ENCODE measurements at places on chromosomes 7 and 10.

DNA sequence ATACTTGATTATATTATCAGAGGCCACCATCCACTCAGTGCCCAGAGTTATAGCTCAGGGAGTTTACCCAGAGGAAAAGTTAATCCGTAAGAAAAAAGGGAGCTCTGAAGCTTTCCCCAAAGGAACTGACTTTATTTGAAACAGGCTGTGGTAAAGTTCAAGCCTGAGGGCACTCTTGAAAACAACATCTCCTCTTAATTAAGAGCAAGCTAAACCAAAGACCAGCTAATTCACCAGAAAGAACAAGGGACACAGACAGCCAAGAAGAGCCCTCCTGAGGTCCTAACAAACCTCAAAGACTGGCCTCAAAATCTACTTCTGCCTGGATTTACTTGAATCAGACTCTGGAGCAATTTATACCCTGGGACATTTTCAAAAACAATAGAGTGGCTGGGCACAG, 159.6 kb upstream of the CHST15 start:
- no peak for DNase-seq

GRCh38 chr7:26365077-26365900, 73.6 kb downstream of the SNX10 start:
- DNase-seq: peak; percentile 75

DNA sequence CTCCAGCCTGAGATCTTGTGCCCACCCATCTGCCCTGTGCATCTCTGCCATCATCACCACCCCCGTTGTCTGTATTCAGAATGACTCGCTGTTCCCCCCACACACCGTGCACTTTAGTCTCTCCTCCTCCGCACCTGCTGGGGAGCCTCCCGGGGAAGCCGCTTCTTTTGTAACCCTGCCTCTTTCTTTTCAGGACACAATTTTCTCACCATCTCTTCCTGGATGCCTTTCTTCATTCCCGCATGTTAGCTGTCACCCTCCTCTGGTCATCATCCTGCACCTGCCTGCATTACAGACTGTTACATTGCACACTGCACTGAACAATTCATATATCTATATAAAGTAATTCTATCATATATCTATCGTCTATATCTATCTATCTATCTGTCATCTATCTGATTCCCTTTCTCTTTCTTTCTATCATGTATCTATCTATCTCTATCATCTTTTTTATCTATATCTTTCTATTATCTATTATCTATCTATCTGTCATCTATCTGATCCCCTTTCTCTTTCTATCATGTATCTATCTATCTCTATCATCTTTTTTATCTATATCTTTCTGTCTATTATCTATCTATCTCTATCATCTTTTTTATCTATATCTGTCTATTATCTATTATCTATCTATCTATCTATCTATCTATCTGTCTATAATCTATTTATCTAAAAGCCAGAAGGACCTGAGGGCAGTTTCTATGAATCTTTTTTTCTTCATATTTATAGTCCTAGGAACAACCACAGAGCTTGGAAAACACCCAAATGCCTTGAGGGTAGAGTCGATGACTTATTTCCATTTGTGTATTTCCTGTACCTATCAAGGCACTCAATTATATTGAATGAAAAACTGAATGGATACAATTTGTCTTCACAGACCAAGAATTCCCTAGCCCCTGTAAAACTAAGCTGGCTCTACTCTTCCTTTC, 642.5 kb downstream of the ACTR3B start:
- DNase-seq: no peak

DNA sequence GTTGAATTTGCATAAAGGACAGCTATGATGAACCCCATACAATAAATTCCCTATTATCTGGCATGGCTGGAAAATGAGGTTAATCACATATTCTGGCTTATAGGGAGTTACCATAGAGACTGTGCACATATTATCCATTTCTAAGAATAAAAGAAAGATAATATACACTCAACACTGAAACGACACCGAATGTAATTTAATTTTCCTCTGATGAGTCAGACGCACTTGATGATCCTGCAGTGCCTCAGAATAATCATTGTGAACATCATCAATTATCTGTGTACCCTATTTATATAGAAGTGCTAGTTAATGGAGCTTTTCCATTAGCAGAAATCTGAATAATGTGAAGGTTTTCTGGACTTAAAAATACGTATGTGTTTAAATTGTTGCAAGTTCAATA, 60.2 kb downstream of the SGCE start:
- no peak for DNase-seq

DNA sequence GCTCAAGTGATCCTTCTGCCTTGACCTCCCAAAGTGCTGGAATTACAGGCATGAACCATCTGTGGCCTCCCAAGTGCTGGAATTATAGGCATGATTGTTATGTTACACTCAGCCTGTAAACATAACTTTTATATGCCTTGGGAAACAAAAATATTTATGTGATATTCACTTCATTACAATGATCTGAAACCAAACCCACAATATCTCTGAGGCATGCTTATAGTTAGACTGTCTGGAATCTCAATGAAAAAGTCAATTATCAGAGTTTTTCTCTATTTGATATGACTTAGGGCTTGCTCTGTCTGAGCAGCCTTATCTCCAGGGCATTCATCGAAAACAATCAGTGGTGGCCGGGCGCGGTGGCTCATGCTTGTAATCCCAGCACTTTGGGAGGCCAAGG, 195.3 kb upstream of the MYO3A start:
- no peak for DNase-seq

DNA sequence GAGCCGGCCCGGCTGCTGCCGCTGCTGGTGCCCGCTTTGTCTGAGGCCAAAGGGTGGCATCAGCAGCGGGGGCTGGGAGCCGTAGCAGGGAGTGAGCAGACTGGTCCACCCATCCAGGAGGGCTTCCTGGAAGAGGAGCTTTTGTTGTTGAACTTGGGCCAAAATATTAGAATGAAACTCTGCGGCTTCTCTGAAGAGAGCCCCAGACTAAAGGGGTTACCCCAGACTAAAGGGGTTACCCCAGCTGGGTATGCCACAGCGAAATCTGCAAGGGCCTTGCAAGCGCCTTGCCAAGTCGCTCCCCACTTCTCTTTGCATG, 154.7 kb upstream of the ZMIZ1 start:
- DNase-seq: no peak

DNA sequence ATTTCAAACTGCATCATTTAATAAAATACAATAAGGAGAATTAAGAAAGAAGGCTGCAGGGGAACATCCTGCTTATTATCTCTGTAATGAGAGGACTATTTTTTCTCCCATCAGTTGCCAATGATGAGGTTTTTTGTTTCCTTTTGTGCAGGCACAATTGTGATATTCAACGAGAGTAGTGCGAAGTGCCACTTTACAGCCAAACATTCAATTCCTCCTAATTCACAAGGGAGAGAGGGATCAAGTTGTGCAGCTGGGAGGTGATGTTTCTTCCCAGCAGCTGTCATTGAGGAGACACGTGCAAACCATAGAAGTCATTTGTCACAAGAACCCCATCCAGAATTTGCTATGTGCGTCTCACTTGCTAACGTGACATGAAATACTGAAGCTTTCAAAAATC, 81.6 kb upstream of the ICA1 start:
- DNase-seq: peak; percentile 91

GRCh38 chr7:127536741-127537140, 48.7 kb downstream of the GCC1 start:
- DNase-seq: no peak

- DNase-seq: no peak
Measured at GRCh38 chr10:128712661-128713400, 586.6 kb upstream of the MKI67 start.

- no peak for DNase-seq
Measured at GRCh38 chr10:98609265-98609664, 162.5 kb upstream of the HPS1 start.

- no peak for DNase-seq
Measured at GRCh38 chr7:73350306-73351068, 22.5 kb downstream of the FKBP6 start.

DNA sequence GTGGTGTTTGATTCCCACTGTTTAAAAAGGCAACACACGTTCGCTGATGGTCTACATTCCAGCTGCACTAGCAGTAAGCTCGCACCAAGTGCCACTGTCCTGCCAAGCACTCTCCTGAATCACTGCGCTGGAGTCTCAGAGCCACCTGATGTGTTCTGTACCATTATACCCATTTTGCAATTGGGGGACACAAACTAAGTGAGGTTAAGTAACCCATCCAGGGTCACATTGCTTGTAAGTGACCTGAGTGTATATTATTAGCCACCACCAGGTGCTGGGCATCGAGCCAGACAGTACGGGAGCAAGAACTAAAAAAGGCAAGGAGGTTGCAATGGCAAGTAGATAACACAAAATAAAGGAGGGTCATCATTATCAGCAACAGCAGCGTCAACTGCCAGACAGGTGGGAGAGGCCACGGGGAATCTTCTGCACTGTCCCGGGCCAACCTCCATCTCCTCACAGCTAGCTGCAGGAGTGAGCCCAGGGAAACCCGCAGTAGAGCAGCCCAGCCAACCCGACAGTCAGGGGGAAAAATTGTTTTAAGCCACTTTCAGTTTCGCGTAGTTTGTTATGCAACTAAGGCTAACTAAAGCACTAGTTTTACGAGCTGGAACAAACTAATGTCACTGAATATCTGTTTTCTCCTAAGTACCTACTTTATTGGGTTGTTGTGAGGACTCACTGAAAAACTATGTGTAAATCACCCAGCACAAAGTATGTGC, 712 bp upstream of the CPVL start:
- peak; percentile 29 for DNase-seq

- DNase-seq: no peak
Measured at GRCh38 chr10:95840681-95841080, 67.1 kb upstream of the CC2D2B start.

GRCh38 chr10:112456533-112456932, 9.5 kb downstream of the VTI1A start:
- no peak for DNase-seq

DNA sequence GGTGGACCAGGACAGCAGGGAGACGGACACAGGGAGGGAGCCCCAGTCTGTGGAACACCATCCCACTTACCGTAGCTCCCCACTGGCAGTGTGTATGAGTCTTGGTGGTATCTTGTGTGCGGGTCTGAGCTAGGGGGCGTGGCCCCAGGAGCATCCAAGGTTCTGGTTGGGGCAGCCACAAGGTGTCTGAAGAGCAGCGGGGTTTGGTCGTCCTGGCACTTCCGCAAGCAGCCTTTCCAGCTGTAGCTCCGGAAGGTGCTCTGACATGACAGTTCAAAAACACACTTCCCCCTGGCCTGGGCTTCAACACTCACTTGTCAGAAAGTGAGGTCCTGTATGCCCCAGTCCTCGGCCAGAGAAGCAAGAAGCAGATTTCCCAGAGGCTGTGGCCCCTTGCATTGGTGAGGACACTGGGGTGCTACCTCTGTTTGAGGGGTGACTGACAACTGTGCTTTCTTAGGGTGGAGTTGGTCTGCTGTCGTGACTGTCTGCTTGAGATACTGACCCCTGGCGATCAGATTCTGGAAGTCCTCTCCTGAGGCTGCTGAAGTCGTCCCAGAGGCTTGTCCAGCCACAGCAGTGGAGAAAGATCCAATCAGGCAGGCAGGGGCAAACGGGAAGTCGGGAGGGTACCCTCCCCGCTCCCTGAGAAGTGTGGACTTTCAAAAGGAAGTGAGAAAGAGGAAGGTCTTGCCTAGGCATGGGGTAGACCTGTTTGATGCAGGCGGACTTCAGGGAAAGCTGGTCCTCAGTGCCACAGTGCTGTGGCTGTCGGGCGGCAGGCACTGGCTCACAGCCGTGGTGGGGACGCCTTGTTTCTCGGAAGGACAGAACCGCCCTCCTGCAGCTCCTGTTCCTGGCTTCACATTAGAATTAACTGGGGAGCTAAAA, 51.4 kb upstream of the PFKFB3 start:
- DNase-seq: no peak

DNA sequence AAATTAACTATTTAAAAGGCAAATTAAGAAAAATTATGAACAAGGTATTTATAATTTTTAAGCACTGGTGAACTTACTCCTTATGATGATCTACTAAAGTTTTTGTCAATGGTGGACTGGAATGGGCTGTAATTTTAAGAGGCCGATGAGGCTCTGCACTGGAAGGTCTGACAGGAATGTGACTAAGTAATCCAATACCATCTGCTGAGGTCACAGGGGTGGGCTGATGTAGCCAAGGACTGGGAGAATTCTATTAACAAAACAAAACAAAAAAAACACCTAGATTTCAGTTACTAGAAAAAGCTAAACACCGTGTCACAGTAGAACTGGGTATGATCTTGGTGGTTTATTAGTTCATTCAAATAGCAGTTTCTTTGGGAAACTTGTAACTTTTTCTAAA, 75.9 kb downstream of the NRBF2 start:
- no peak for DNase-seq

GRCh38 chr7:42269161-42269560, 32.2 kb upstream of the GLI3 start:
- DNase-seq: no peak

DNA sequence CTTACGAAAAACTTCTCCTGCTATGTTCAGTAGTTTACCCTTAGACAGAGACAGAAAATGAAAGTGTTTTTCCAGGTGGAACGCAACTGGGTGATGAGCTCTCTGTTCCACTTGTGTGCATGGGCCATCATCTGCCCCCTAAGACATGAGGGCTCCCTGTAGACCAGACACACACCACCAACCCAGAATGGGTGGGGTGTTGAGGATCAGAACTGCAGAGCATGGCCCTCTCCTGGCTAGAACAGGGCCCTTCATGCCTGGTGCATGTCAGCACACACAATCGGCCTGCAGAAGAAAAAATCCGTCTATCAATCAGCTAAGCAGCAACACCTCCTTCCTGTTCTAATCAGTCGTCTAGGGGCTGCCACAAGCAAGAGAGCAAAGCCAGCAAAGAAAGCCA, 186.2 kb upstream of the INHBA start:
- no peak for DNase-seq

DNA sequence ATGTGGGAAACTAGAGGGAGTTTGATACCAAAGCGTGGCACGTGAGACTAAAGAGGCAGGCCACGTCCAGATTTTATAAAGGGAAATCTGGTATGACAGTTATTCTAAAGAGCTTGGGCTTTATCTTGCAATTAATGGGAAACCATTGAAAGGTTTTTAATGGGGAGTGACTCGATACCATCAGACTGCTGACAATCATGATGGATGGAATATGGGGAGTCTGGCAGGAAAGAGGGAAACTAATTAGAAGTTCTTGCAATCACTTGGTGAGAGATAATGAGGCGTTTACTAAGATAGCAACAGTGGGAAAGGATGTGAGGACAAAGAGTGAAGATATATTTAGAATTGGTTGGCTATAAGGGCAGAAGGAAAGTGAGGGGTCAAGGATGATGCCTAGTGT, 94.0 kb downstream of the MBL2 start:
- no peak for DNase-seq

- DNase-seq: no peak
Measured at GRCh38 chr10:132037676-132037975, 28.1 kb upstream of the JAKMIP3 start.

- no peak for DNase-seq
Measured at GRCh38 chr10:128614016-128614605, 487.9 kb upstream of the MKI67 start.

- no peak for DNase-seq
Measured at GRCh38 chr10:57628592-57629284, 639.0 kb downstream of the IPMK start.

DNA sequence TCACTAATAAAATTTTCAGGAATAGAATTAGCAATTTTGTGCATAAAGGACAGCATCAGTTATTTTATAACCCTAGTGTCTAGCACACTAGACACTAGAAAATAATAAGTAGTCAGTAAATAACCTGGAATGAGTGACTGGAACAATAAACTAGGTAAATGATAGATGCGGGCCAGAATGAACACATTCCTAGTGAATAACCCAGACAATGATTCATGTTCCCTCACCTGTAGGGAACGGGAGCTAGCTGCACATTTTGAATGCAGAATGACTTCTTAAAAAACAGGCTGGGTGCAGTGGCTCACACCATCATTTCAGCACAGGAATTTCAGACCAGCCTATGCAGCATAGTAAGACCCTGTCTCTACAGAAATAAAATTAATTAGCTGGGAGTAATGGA, 3.2 kb upstream of the ATOH7 start:
- no peak for DNase-seq
